GM23248 (cell line): ENCODE measurements at places on chromosomes 1 and 21. TPM values are rescaled to one million over a fixed set of nuclear protein-coding genes. Genes with fewer than 3 reads are reported as not detected.

C4BPB gene
- total RNA-seq = not detected in 2 replicates

KRTAP19-8 gene
- total RNA-seq = not detected in 2 replicates

RBP7 gene
- not detected in 2 replicates for total RNA-seq

PRRX1 gene
- 179 and 191 TPM in 2 replicates for total RNA-seq
